ENCODE measurements at places on chromosomes 7 and 10.

DNA sequence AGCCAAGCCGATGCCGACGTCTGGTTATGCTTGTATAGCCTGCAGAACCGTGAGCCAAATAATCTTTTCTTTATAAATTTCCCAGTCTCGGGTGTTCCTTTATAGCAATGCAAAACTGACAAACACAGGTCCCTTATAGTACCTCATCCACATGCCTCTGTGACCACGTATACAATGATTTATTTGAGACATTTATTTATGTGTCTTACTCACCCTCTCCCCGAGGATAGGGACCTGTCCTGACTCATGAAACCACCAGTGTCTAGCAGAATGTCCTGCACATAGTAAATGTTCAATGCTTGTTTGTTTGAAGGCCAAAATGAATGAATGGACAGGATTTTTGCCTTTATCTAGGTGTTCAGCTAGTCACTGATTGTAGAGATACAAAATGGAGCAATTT is 147.9 kb upstream of the FZD8 start:
- DNase-seq = no peak

DNA sequence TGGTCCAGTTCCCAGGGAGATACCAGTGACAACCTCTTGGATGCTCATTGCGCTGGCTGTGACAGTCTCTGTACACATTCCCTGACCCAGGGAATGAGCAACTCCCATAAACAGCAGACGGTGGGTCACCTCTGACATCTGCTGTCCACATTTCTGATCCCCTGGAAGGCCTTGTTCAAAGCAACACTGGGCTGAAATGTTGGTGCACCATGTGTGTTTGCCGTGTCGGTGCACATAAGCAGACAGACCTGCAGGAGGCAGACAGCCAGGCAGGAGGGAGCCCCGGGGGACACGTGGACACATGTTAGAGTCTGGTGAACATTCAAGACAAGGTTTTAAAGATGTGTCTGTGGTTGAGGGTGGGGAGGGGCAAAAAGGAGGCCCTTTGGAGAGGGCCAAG is 254.9 kb downstream of the PLXNA4 start:
- no peak for DNase-seq

DNA sequence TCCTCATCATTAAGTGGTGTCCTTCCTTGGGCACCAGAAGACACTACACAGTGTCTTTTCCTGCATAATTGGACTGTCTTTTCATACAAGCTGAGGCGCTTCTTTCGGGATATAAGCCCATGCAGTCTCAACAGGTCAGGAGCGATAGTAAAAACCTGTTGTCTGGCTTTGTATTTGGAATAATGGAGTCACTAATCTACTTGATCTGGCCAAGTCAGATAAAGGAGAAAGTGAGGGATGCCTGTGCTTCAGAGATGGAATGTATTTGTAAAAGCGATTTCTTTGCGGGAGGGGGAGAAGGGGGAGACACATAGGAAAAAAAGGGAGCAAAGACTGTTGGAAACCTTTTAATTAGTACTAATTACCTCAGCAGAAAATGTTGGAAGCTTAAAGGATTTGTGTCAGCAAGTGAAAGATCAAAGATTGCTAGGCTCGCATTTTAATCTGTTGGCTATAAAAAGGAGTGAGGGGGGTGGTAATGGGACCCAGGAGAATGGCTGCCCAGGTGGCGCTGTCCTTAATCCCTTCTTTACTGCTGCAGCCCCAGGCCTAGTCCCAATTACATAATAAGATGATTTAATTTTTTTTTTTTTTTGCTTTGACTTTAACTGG is 581.4 kb downstream of the LRMDA start:
- DNase-seq = no peak

DNA sequence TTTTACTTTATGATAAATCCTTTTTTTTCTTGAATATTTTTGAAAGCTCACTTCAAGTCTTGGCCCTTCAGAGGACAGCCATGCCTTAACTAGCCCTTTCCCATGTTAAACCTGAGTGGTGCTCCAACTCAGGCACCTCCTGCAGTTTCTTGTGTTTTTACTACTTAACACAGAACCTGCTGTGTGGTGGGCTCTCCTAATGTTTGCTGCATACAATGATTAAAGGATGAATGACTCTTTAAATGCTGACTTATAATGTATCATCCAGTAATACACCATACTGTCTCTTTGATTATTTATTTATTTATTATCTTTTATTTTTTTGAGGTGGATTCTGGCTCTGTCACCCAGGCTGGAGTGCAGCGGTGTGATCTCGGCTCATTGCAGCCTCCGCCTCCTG is 179.4 kb downstream of the SEMA3E start:
- DNase-seq = no peak

GRCh38 chr10:103734731-103735130 is 120.6 kb downstream of the SH3PXD2A start:
- DNase-seq = no peak

DNA sequence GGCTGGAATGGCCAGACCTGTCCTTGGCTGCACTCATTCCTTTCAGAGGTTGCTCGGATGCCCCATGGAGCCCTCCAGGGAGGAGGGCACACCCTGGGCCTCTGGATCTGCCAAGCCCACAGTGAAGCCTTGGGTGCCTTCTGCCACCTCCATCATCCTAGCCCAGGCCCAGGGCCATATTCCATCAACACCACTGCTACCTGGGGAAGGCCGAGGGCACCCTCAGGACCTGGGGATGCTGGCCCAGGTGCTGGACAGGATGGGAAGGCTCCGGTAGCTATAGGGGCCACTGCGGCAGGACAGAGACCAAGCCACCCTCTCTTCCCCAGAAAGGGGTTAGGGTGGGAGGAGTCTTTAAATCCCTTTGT is 810 bp downstream of the OPN4 start:
- DNase-seq = no peak

DNA sequence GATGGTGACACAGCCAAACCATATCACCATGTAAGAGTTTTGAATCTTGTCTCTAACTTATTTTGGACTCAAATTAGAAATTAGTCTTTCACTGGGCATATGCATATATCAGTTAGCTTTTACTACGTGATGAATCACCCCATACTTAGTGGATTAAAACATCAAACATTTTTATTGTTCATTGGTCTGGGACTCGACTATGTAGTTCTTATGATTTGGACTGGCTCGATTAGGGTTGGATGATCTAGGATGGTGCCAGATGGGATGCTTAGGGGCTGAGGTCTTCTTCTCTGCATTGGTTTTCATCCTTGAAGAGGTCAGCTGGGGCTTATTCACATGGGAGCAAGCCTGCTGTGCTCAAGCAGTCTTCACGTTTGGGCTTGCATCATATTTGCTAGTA is 264.9 kb downstream of the EXOC4 start:
- DNase-seq = no peak

GRCh38 chr10:122168101-122168500 is 103.0 kb upstream of the BTBD16 start:
- DNase-seq = no peak

DNA sequence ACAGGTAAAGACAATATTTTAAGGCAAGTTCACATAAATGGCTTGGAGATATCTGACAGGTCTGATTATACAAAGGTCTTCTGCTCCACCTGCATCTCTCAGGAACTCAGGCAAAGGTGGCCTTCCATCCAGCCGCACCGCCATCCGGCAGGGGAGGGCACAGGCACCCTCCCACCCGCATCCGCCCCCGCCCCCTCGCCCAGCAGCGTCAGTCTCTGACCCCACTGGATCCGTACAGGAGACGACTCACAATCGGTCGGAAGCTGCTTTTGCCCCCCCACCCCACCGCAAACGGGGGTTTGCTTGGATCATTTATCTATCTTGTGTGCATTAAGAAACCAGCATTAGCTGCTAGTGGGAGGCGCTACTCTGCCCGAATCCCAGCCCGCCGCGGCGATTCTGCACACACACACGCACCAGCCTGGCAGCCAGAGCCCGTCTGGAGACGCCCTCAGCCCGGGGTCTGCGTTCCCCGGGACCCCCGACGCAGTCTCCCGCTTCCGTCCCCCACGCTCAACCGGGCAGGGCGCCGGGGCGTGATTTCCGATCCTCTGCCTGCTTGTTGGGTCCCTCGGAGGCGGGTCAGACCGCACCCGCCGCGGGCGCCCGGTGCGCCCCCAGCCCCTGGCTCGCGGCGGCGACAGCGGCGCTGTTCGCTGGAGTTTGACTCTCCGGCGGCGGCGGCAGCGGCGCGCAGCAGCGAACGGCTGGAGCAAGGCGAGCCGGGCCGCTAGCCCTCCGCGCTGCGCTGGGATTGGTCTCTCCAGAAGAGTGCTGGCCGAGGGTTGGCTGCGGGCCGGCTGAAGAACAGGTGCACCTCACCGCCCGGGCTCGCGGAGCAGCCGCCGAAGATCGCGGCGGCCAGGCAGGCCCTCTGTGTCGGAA is 820 bp upstream of the NRG3 start:
- DNase-seq = no peak

DNA sequence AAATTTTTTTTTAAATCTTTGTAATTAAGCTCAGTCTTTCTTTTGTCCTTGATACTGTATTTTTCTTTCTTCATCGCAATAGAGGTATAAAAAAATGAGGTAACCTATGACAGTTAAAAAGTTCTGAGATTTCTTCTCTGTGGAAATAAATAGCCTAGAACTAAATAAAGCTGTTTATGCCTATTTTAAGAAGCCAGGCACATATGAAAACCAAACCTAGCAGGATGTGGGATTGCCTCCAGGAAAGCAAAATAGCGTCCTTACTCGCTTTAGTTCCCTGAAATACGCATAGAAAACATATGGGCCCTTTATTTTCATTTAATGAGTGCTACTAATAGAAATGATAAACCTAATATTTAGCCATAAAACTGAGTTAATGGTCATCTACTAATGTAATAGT is 6.6 kb downstream of the UBE2D1 start:
- DNase-seq = no peak

DNA sequence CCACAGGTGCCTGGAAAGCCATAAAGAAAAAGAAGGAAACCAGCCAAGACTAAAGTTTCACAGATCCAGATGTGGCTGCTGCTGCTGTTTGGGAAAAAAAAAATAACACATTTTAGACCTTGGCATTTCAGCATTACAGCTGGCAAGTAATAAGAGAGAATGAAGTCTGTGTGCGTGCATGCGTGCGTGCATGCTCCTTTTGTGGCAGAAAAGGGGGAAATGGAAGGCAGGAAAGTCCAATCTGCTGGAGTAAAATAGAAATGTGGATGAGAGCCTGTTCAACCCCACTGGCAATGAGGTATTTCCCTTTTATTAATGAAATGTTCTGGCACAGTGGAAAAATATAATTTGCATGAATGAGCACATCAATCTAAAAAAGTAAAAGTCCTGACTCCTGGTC is 137.0 kb upstream of the SEMA3A start:
- no peak for DNase-seq

- DNase-seq = no peak
Measured at GRCh38 chr7:129073738-129074137, 18.8 kb upstream of the TNPO3 start.

DNA sequence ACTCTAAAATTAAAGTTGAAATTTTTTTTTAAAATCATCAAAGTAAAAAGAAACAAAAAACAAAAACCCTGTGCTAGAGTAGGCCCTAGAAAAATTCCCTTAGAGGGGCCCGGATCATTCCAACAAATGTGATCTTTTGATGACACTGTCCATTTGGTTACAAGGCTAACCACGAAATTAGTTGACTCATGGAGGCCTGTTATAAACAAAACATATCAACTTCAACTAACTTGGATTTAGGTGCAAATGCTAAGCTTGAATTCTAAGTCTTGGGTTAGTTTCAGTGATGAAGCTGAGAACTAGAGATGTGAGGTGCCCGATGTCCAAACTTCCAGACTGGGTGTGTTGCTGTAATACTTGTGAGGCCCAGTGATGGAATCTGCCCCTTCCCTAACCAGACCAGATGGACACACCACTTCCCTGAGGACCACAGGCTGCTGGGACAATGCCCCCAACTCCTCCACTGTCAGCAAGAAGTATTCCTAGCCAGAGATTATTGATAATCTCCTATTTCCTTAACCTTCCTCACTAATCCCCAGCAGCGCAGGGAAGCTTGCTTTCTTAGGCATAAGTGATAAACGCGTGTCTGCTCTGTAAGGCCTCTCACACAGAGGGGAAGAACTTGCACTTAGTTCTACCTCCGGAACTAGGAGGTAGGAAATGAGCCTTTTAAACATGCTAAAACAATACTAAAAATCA is 108.7 kb downstream of the RAPGEF5 start:
- no peak for DNase-seq

DNA sequence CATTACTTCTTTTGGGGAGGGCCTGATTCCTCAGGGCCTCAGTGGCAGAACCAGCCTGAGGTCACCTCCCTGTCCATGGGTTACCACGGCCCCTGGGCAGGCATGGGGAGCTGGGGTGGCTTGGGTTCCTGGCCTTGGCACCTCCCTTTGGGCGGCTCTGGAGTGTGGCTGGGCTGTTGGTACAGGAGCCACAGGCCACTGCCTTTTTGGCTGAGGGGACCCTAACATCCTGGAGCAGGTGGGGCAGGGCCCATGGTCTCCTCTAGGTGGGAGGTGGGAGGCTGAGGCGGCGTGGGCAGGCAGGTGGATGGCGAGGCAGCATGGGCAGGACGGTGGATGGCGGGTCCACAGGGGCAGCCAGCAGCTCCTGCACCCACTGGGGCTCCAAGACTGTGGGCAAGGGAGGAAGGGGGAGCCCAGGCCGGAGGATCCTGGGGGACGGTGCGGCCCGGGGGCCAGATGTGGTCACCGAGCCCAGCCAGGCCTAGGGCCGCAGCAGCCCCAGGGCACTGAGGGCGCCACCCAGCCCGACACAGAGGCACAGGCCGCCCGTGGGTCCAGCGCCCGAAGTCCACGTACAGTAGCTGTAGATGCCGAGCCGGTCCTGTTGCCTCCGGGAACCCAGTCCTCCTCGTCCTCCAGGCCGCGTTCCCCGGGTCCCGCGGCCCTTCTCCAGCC is 2.4 kb upstream of the SYCE1 start:
- no peak for DNase-seq

DNA sequence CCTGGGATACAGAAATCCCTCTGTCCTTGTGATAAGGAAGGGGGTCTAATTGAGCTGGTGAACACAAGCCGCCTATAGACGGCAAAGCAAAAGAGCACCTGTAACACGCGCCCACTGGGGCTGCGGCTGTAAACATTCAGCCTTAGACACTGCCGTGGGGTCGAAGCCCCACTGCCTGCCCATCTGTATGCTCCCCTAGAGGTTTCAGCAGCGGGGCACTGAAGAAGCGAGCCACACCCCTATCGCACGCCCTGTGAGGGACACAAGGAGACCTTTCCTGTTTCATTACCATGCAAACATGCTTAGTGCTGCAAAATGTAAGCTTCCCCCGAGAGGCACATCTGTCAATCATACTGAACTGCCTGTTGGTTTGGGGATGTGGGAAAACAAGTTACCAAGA is 82.1 kb downstream of the NRP1 start:
- no peak for DNase-seq

DNA sequence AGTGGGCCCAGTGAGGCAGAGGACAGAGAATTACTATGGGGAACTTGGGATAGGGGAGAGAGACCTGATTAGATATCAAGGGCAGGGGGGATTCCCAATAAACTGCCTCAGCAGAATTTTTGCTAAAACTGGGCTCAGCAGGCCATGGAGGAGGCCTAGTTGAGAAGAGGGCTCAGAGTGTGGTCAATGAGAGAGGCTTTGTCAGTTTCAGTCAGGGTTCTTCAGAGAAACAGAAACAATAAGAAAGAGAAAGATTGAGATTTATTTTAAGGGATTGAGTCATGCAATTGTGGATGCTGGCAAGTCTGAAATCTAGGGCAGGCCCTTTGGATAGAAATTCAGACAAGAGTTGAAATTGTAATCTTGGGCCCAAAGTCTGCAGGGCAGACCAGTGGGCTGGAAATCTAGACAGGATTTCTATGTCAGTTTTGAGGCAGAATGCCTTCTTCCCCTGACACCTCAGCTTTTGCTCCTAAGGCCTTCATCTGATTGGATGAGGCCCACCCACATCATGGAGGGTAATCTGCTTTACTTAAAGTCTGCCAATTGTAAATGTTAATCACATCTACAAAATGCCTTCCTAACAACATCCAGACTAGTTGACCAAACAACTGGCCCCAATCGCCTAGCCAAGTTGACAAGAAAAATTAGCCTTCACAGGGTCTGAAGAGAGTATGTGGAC is 33.5 kb upstream of the CCSER2 start:
- no peak for DNase-seq

Measured in activated naive CD8-positive, alpha-beta T cell treated with anti-CD3 and anti-CD28 coated beads, Interleukin-2, amount 50 U/mL, for 16 hours (primary cell).